ENCODE measurements at places on chromosomes 5 and 9. TPM values are rescaled to one million over a fixed set of nuclear protein-coding genes. Genes with fewer than 3 reads are reported as not detected.

Gene FBXO10
- total RNA-seq = 24.5 TPM

Gene NR5A1
- not detected for total RNA-seq

Gene TEX48
- total RNA-seq = not detected

Gene NUTM2G
- total RNA-seq = not detected

DNA sequence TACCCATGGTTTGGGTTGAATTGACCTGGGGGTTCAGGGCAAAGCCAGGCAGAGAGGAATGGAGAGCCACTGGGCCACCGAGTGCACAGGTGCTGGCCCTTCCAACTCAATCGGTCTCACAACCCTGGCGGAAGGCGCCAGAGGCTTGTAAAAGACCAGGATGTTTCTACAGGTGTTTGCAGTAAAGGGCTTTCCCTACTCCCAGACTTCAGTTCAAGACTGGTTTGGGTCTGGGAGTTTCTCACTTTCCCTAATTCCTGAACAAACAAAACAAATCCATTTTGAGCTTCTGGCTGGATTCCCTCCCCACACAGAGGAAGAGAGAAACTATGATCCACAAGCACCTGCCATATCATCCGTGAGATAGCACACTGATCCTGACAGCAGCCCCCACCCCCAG, 125.2 kb upstream of the KLF4 start:
- DNase-seq = no peak

GRCh38 chr9:63817622-63818518, 1467.1 kb downstream of the FOXD4L5 start:
- peak; percentile 18 for DNase-seq

DNA sequence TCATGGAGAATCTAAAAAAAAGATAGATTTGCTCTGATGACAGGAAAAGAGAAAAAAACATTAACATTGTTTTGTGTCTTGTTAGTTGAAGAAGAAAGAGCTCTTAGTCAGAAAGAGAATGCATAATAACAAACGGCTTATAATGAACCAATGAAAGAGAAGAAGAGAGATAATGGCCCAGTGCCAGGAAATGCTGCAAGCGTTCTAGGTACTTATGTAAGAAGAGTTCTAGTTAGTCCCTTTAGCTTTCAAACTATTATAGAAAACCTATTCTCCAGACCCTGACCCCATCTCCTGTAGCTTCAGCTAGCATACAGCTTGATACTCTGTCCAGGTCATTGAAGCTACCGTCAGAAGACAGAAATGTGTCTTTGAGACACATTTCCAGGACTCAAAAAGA, 70.2 kb downstream of the FBXL17 start:
- DNase-seq = no peak

DNA sequence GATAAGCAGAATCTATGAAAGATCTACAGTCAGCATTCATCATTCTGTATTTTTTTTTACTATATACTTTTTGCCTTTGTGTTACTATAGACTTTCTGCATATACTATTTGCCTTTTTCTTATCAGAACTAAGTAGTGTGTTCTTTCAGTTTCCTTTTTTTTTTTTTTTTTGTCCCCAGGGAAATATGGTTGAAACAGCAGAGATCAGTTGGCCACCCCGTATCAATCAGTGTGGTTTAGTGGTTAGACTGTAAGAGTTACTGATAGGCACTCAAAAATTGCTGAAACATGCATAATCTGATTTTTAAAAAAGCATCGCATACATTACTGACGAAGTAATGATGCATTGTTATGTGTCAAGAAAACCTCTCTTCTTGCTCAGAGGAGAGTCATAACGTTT, 990.8 kb upstream of the EDIL3 start:
- no peak for DNase-seq
